ENCODE measurements at places on chromosomes 11 and 22.
A peak's percentile ranks its signal among the peaks of the same experiment; 100 is the strongest.

DNA sequence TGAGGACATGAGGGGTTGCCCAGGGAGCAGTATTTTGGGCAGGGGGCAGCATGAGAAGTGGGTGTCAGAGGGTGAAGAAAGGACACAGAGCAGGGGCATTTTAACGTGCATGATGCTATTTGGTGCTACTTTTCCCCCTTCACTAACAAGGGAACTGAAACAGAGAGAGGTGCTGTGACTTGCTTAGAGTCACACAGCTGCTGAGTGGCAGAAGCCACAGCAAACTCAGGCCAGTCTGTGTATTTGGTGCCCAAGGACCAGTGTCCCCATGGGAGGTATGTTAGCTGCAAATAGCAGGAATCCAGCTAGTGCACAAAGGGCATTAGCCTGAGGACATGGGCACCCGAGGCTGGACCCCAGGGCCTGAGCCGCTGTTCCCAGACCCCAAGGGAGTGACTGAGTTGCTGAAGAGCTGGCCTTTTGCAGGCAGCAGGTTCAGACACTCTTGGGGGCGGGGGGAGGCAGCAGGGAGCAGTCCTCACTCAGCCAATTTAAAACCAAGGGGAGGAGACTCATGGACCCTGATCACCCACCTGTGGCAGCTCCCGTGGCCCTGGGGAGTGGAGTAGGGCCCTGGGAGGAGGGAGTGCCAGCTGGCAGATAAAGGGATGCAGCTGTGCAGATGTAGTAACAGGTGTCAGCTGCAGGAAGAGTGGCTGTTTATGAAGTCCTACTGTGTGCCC lies 14.6 kb downstream of the PARVG start:
- no peak for DNase-seq

DNA sequence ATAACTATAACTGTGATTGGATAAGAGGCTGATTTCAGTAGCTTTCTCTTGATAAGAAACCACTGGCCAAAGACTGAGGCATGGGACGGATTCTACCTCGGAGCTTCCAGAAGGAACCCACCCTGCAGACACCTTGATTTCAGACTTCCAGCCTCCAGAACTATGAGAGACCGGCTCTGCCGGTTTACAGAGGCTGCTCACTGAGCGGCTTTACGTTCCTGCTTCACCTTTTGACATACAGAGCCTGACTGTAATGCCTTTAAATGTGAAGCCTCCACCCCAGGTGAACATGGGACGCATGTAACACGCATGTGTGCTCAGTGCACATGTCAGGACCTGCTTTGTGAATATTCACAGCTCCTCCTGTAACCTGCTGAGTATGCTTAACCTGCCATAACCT lies 361.5 kb downstream of the CTTN start:
- no peak for DNase-seq

DNA sequence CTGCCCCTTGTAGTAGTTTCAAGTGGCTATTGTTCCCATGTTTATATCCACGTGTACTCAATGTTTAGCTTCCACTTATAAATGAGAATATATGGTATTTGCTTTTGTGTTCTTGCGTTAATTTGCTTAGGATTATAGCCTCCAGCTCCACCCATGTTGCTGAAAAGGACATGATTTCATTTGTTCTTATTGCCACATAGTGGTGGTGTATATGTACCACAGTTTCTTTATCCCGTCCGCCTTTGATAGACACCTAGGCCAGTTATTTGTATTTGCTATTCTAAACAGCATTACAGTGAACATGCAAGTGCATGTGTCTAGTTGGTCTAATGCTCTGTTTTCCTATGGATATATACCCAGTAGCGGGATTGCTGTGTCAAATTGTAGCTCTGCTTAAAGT lies 6.8 kb downstream of the OR51B2 start:
- no peak for DNase-seq

GRCh38 chr11:116773203-116774097 lies 663 bp upstream of the BUD13 start:
- DNase-seq, result peak; percentile 45

GRCh38 chr22:20951932-20952380 lies 15.1 kb upstream of the AIFM3 start:
- no peak for DNase-seq

- peak; percentile 32 for DNase-seq
These were observed 70.8 kb downstream of the LIF start for GRCh38 chr22:30175690-30176288.

DNA sequence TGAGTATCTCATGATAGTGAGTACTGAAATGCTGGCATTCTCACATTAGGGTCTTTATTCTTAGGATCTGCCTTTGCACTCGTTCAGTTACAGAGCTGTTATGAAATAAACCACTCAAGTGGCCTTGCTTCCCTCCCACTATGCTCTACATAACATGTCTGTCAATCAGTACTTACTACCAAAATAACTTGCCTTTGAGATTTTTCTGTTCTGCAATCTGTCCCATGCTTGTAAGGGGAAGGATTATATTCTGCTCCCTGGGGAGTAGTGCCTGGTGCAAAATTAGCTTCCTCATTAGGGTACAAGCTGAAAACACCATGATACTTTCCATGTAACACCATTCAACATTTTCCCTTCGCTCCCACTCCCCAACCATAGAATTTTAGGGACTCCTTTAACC lies 1.9 kb upstream of the GRAP2 start:
- DNase-seq, result no peak

DNA sequence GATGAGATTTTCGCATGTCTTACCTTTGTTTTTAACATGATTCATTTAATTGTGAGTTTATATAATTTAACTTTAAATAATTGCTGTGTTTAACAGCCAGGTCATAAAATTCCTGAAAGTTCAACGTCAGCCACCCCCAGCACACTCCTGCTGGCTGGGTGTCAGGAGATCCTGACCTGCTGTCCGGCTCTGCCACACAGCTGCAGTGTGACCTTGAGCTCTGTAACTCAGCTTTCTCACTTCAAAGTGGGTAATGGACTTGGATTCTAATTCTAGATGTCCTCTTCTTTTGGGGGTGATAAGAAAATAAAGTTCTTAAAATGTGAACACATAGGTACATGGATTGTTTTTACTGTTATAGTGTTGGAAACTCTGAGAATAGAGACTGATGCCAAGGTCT lies 10.9 kb downstream of the VPS26B start:
- no peak for DNase-seq

GRCh38 chr22:33007485-33007884 lies 50.7 kb downstream of the SYN3 start:
- no peak for DNase-seq

GRCh38 chr11:75891947-75892739 lies 77.1 kb downstream of the UVRAG start:
- DNase-seq, result no peak

GRCh38 chr11:112814168-112814567 lies 147.1 kb upstream of the NCAM1 start:
- no peak for DNase-seq

GRCh38 chr11:70433966-70434812 lies 35.9 kb downstream of the CTTN start:
- DNase-seq, result no peak

DNA sequence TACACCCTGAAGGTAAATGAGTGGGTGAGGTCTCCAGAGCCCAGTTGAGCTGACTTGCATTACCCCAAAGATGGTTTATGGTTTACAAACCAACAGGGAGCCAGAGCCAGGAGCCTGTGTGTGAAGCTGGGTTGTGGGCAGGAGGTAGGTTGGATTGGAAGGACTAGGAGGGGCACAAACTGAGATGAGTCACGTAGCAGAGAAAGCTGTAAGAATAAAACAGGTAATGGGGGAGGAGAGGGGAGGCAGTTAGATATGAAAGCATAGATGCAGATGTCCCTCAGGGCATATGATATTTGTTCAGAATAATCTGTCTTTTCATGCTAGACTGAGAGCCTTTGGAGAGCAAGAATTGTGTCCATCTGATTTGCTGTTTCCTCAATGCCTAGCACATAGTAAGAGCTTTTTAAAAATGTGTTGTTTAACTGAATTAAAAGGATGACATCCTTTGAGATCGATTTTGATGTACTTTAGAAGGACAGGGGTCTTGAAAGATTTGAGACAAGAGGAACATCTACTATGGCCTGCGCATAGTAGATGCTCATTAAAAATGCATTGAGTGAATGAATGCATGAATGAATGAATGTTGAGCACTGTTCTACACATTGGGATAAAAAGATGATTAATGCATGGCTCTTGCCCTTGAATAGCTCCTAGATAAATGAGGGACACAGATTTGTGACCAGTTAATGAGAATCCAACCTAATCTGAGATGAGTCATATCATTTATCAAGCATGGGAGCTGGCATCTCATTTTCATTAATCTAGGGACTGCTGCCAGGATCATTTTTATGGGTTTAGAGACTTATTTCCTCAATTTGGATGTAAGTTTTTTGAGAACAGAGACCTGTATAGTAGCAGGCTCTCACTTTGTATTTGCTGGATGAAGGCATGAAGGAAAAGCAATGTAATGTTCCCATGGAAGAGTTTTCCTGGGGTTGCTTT lies 175.8 kb upstream of the BDNF start:
- no peak for DNase-seq

DNA sequence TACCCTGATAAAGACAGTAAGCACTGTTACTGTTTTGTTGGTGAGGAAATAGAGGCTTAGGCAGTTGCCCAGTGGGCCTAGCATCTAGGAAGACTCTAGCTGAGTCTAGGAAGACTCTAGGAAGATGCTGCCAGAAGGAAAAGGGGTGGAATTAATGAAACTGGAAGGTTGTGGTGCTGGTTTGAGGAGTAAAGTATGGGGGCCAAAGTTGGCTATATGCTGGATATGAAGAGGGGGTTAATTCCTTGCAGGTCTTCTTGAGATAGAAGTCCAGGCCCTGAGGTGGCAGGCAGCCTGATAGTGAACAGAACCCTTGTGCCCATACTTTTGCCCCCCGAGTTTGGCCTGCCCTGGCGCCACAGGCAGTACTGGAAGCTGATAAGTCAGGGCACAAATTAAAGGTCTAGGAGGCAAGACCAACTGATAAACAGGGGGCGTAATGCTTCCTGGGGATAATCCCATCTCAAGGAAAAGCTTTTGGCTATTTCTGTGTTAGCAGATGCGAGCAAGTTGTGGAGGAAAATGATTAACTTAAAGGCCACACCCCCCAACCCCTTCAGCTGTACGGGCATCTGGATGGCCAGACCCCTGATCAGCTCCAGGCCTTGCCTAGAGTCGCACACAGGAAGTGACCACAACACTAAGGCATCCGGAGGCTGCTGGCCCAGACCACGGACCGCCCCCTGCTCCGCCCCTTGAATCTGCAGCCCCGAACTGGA lies 3.1 kb downstream of the ILK start:
- DNase-seq, result peak; percentile 91

- no peak for DNase-seq
These were observed 6.0 kb downstream of the SYN3 start for GRCh38 chr22:33051960-33052839.

GRCh38 chr11:3972431-3972830 lies 117.0 kb downstream of the STIM1 start:
- DNase-seq, result no peak

DNA sequence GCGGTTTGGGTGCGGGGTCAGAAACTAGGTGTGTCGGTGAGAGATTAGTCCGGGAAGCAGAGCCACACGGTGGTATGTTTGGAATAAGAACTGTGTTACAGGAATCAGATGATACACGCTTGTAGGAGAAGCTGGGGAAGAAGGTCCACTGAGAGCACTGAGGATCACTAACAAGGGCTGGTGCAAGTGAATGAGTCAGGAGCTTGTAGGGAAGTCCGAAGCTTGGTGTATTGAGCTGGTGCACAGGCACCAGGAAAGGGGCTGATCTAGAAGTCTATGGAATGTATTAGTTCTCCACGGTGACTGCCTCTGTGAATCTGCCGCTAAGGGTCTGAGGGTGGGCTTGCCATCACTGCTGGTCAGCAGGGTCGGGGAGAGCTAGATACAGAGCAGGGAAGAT lies 18.8 kb upstream of the GRK3 start:
- DNase-seq, result no peak

DNA sequence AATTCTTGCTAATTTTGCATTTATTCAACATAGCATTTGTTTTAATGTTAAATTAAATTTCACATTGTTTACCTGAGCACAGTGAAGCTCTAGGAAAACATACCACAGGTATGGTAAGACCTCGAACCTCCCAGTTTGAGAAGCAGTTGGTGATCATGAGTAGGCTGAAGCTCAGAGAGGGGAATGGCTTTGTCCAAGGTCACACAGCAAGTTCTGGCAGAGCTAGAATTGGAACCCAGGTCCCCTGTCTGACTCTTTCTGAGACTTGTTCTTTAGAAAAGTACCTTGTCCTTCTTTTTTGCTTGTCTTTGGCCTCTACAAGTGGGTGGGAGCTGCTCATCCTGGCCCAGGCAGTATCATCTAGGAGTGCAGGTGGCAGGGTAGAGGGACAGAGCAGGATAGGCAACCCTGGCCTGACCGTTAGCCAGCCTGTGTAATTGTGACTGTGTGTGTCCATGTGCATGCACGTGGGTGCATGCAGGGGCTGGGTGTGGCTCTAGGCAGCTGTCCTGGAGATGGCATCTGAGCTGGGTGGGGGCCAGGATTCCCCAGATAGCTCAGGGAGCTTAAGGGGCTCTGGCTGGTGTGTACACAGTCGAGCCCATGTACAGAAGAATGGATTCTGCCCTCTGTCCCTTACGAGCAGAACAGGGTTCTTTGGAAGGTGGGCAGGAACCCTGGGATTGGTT lies 21.6 kb downstream of the PHLDB1 start:
- DNase-seq, result no peak

GRCh38 chr22:30694640-30695350 lies at the start of gene OSBP2:
OSBP2 (plus strand) TSS chr22:30694874; CDS start chr22:30694910, 36 bp downstream.
- DNase-seq, result no peak

GRCh38 chr22:28969401-28970168 lies 86.2 kb downstream of the ZNRF3 start:
- no peak for DNase-seq

GRCh38 chr11:128361451-128362020 lies 225.8 kb downstream of the ETS1 start:
- peak; percentile 69 for DNase-seq

DNA sequence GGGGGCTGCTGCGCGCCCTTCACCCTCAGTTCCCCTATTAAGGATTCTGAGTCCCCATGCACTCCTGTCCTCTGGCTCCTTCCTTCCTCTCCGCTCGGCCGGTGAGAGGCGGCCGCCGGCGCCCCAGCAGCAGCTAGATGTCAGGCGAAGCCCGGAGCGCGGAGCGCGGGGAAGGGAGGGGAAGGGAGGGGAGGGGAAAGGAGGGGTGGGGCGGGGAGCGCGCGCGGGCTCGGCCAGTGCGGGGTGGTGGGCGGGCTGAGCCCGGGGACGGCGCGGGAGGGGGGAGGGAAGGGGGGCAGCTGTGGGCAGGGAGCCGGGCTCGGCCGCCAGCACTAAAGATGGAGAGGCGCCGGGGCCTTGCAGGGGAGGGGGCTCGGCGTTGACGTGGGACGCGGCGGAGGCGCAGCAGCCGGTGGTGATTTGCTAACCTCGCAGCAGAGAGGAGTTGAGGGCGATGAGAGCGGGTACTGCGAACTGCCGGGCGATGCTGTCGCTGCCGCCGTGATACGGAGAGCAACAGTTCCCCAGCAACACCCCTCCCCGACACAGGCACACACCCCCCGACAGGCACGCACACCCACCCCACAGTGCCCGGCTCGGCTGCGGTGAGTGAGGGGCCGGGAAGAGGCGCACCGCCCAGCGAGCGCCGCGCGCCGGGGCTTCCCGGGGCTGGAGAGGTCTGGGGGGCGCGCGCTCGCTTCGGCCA lies at the start of gene ZBTB16:
Gene ZBTB16, plus strand, starts transcription at position 434 of the 706 bp plus-strand sequence. CDS start 3,590 bp downstream, outside the sequence.
- no peak for DNase-seq

GRCh38 chr22:36455571-36456463 lies 25.6 kb downstream of the TXN2 start:
- no peak for DNase-seq

Measured in fibroblast of the aortic adventitia (primary cell).